ENCODE measurements at places on chromosomes 6 and 20.

DNA sequence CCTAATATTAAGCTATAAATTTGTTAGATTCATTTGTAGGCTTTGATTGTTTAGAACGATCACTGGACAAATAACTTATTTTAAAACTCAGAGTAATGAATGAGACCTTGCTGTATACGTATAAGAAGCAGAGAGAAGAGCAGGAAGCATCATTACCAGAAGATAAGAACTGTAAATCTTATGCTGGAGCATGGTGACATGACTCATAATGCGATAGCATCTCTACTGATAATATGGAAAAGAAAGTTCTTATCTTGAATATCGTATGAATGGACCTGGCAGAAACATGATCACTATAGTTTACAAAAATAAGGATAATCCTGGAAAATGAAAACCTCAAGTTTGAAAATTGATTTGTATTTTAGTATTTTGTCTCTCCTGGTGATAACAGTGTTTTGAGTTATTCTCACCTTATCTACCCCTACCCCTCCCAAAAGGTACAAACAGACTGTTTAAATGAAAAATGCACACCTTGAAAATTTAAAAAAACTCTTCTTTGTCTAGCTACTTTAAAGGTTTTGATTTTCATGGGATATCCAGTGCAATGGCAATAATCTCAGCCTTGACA is 2.0 kb upstream of the ZSCAN26 start:
- no peak for DNase-seq

DNA sequence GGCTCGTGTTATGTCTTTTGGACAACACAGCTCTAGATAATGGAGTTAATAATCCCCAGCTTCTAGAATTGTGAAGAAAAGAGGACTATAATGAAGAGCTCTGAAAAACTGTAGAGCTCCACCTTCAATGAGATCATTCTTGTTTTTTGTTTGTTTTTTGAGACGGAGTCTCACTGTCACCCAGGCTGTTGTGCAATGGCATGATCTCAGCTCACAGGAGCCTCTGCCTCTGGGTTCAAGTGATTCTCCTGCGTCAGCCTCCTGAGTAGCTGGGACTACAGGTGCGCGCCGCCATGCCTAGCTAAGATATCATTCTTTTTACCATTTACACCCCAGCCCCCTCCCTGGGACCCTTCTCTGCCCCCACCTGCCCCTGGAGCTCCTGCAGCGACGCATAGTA is 36.6 kb downstream of the ERGIC3 start:
- no peak for DNase-seq

- DNase-seq = no peak
These were observed 71.7 kb upstream of the GTSF1L start for GRCh38 chr20:43798291-43799149.

DNA sequence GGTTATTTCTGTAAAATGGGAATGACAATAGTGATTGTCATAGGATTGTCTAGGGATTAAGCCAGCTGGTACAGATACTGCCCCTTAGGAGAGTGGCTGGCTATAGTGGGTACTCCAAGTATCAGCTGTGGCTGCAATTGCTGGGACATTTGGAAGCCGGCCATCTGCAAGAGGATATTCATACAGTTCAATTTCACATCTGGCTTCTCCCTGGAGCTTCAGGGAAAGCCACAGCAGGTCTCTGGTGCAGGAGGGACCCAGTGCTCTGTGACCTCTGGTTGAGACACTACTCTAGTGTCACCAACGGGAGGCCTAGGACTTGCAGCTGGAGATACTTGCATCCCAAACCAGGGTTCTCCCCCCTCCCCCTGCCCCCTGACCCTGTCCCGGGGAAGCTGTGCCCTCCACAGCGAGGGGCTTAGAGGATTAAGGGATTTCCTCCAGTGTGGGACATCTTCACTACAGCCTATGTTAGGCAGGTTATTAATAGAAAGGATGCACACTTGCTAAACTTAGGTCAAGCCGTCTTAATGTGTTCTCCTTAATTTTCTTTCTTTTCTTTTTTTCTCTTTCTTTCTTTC is 2.7 kb downstream of the SLC2A10 start:
- DNase-seq = no peak

- DNase-seq = no peak
These were observed 119.9 kb upstream of the ENPP5 start for GRCh38 chr6:46290421-46291274.

DNA sequence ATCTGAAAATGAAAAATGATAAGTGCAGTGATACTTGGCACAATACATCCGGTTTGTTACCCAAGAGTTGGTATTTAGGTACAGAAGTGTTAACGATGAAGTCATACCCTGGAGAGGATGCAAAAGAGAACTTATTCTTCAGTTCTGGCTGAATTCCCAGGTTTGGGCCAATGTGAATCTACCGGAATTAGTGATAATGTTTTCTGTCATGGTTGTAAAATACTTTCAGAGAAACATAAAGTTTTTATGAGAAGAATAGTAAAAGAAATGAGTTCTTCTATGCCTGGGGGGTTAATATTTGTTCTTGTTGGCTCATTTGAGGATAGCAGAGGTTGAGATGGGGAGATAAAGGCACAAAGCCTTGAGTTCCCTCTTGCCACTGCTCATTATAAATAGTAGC is 509.9 kb upstream of the POU3F2 start:
- no peak for DNase-seq

DNA sequence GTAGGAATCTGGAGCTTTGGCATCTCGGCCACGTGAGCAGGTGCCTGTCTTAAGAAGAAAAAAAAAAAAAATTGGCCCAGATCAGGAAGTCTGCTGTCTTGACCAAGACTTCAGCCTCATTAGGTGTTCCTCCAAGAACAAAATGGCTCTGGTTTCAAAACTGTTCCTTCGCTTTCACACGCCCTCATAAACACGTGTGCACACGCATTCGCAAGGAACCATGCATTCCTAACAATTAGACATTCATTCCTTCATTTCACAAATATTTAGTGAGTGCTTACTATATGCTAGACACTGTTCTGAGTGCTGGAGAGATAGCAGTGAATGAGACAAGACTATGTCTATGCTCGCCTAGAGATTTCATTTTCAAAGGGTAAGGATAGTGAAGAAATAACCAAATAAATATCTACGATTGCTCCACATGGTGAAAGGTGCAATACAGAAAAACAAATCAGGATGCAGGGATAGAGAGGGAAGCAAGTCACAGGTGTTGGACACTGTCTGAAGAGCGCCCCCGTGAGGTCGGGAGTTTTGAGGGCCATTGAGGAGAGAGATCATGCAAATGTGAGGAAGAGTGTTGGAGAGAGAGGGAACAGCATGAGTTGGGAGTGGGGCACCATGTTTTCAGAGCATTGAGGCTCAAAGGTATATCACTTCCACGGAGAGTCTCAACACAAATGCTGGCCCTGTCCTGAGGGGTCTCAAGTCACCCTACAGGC is 53.3 kb downstream of the CCDC170 start:
- DNase-seq = no peak

DNA sequence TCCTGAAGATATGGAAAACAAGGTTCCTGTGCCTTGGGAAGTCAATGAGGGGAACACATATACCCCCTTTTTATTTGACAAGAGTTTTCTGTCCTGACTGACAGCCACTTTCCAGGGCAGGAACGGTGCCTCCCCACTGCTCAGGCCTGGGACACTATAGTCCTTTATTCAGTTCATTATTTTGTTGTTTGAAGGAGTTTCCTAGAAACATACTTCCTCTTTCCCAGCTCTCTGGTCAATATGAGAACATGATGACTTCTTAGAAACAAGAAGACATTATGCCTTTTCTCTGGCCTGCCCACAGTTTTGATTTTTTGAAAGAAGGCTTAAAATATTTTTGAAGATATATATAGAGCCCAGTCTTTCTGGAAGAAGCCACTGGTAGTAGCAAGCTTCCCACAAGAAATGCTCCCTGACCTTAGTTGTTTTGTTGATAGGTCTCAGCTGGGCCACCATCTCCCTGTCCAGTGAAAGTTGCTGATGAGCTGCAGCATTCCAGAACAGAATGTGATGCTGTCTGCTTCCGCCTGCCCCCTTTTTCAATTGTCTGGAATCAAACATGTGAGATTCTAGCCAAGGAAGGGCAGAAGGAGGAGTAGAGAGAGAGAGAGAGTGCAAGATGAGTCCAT is 350.0 kb upstream of the PRND start:
- no peak for DNase-seq

DNA sequence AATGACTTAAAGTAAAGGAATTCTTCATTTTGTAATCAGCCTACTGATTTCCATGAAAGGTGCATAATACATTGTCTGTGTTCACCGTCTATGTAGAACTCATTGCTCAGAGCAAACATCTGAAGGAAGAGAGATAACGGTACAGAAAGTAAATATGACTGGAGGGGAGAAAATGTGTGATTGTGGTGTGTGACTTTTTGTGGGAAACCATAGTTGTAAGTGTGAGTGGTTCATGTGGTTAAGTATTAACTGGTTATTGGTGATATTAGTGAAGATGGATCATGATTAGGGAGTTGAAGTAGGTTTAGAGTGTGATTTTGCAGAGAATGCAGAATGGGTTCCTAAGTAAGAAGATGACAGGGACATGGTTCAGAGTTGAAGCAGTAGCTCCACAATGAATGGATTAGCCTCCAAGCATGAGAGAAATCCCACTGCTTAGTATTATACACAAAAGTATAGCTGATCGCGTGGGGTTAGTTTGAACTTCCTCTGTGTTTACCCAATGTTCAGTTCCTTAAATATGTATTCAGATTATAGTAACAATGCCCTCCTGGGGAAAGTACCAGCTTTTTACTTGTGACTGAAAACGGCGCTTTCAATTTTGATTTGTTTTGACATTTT is 368.9 kb downstream of the UTRN start:
- DNase-seq = no peak

All from CD4-positive, alpha-beta T cell treated with Interleukin-15 for 1 hour (primary cell).